ENCODE measurements at places on chromosomes 7 and 10.

- no peak for DNase-seq
Observed at GRCh38 chr10:42866115-42866995, 83.8 kb downstream of the BMS1 start.

DNA sequence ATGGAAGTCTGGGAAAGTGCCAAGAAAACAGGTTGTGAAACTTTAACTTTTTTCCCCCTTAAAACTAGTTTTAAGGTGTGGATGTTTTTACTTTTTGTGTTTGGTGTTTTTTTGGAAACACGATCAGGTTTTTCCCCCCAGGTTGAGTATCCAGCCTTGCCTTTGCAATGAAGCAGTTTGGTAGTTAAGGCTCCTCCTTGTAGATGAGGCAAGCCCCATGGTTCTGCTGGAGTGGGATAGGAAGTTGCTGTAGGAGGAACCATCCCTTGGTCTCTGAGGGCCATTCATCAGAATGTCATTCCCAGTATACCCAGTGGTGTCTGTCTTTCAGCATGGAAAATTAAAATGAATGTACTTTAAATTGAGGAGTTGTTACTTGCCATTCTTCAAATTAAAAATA, 2.7 kb downstream of the CUL1 start:
- DNase-seq = no peak

DNA sequence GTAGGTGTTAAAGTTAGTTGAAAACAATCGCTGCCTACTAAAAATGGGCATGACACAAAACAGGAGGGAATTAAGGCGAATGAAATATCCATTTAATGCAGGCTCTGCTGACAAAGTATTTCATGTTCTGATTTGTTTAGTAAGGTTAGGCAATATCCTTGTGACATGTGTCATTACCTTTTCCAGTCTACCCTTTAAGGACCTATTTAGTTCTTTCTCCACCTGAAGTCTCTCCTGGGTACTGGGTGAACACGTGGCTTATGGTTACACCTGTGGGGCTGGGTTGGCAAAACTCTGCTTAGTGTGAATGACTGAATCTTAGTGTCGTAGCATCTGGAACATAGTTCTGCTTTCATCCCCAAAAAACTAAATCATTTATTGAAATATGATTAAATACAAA, 313.5 kb downstream of the CCDC3 start:
- no peak for DNase-seq

GRCh38 chr7:127336458-127336857, 56.0 kb downstream of the ZNF800 start:
- no peak for DNase-seq

All from activated T-helper 1 cell treated with Interleukin-2 at 50 U/mL for 16 hours (primary cell).